Hematopoietic multipotent progenitor cell treated with erythropoietin and hydrocortisone succinate and interleukin-3 and kit ligand, for 4 days (in vitro differentiated cells): ENCODE measurements at places on chromosomes 12 and 14.

DNA sequence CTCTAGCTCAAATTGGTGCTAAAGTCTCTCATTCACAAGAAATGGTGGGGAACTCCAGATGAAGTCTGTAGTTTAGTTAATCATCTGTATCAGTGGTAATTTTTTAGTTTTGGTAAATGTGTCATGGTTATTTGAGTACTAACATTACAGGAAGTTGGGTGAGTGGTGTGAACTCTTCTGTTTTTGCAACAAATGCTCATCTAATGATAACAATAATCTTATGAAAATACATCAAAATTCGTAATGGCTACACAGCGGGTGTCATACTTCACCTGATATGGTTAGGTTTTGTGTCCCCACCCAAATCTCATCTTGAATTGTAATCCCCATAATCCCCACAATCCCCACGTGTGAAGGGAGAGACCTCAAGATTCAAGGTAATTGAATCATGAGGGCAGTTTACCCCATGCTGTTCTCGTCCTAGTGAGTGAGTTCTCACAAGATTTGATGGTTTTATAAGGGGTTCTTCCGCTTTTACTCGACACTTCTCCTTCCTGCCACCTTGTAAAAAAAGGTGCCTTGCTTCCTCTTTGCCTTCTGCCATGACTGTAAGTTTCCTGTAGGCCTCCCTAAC is 209.3 kb upstream of the FOXN3 start:
- peak; percentile 45 for DNase-seq

- DNase-seq: peak; percentile 59
Measured at GRCh38 chr12:122834921-122835749, at the start of gene HIP1R. Gene HIP1R (plus strand): TSS chr12:122835457. CDS start chr12:122835551, 94 bp downstream.

- peak; percentile 50 for DNase-seq
Measured at GRCh38 chr14:77970646-77971045, 170.7 kb downstream of the ADCK1 start.

DNA sequence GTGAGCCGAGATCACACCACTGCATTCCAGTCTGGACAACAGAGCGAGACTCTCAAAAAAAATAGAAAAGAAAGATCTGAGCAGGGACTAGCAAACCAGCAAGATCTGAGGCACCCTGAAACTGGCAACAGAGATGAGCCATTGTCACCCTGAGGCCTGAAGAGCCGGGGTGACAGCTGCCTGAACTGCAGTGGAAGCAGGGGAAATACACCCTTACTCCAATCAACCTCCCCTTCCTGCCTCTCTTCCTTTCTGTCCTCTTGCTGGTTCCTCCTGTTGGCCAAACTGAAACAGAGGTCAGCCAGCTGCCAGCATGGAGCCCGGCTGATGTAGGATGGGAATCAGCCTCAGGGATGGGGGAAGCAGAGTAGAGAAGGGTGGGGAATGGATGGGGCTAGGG is 192.0 kb downstream of the CHST11 start:
- no peak for DNase-seq

DNA sequence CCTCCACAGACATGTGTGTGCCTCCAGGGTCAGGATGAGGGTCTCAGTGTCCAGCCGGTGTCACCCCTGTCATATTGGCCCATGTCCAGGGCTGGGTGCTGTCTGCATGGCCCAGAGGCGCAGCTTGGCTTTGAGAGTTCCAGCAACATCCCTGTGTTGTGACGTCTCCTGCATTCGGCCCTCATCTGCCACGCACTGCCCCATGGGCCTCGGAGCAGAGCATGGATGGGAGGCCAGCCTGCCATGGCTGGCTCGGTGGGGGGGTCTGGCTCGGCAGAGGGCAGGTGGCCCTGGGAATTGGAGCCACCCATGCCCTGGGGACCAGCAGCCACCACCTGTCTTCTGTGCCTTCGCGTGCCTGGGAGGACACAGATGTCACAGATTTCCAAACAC is 10.8 kb upstream of the TEX22 start:
- no peak for DNase-seq

DNA sequence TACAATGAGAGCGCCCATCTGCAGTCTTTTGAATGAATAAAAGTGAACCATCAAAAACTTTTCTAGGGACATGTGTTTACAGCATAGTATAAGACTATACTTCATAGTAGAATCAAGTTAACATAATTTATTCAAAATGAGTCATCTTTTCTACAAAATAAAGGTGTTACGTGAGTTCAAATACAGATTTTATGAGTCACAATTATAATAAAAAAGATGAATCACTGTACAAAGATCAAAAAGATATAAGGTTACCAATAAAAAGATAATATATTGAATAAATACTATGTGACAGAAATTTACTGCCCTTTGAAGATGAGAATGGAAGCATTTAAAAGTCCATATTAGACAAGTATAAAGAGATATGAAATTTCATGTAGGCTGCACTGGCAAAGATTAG is 2.8 kb downstream of the MBIP start:
- no peak for DNase-seq

GRCh38 chr12:1907652-1908611 is 10.5 kb downstream of the CACNA2D4 start:
- DNase-seq: peak; percentile 85

DNA sequence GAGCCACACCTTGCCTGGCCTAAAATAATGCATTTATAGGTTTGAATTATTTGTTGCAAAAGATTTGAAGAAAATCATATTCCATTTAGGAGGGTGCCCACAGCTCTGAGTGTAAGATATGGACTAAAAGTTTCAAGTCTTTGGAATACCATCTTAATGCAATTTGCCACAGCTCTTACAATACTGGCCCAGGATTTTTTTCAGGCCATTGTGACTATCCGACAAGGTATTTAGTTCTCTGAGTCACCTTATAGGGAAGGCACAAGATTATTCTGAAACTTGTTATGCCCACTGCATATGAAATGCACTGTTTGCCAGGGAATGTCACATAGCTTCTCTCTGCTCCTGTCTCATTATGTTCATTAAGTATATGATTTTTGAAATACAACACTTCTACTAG is 29.6 kb upstream of the SLC6A13 start:
- no peak for DNase-seq

DNA sequence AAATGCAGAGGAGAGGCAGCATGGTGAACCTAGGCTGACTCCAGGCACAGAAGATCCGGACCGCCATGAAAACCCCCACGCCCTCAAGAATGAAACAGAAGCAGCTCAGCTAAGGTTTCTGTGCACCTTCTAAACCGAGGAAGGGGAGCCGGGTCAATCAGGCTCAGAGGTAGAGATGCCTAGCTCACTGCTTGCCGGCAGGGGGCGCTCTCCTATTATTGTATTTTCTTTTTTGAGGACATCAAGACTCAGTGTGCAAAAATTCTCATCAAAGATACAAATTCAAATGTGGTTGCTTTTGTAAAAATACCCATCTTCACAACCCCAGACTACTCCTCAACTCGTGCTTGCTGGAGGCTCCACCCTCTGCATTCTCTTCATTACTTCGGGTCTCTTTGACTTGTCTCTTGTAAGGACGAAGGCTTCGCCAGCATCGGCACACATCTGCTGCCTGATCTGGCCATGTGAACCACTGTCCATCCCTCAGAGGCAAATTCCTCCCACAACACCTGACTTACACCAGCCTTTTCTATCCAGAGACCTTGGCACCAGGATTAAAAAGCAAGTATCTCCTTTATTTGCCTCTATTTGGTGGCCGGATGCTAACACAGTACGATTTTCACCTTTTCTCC is 33.4 kb upstream of the RNASE3 start:
- DNase-seq: peak; percentile 89

GRCh38 chr14:54219261-54220070 is 177.3 kb upstream of the CDKN3 start:
- no peak for DNase-seq

- DNase-seq: no peak
Measured at GRCh38 chr12:70359458-70360197, 6.5 kb upstream of the KCNMB4 start.

- DNase-seq: no peak
Measured at GRCh38 chr12:94290353-94290752, 142.0 kb downstream of the PLXNC1 start.

- DNase-seq: no peak
Measured at GRCh38 chr14:104682107-104682593, 7.3 kb upstream of the INF2 start.

- DNase-seq: peak; percentile 94
Measured at GRCh38 chr12:68538726-68539614, 71.7 kb upstream of the RAP1B start.

GRCh38 chr12:69998922-69999321 is 173.9 kb downstream of the MYRFL start:
- DNase-seq: no peak

DNA sequence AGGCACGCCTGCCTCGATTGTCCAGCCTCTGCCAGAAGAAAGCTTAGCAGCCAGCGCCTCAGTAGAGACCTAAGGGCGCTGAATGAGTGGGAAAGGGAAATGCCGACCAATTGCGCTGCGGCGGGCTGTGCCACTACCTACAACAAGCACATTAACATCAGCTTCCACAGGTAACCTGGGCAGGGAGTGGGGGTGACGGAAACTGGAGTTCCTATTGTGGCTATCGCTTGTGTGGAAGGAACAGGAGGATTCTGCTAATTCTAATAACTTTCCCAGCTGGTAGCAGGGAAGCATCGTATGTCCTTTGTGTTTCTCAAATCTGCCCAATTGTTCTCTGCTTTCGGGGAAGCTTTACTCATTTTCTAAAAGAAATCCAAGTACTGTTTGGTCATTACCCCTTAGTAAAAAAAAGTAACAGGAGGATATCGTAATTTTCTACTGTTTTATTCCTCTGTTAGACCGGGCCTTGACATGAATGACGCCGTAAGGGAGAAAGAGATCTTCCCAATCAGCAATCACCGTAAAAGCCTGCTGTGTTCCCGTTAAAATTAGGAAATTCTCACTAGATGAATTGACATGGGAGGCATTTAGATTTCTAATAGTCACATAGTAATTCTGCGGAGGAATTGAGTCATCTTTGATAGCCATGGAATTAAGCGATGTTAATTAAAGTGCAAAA is 449 bp downstream of the THAP2 start:
- peak; percentile 28 for DNase-seq

DNA sequence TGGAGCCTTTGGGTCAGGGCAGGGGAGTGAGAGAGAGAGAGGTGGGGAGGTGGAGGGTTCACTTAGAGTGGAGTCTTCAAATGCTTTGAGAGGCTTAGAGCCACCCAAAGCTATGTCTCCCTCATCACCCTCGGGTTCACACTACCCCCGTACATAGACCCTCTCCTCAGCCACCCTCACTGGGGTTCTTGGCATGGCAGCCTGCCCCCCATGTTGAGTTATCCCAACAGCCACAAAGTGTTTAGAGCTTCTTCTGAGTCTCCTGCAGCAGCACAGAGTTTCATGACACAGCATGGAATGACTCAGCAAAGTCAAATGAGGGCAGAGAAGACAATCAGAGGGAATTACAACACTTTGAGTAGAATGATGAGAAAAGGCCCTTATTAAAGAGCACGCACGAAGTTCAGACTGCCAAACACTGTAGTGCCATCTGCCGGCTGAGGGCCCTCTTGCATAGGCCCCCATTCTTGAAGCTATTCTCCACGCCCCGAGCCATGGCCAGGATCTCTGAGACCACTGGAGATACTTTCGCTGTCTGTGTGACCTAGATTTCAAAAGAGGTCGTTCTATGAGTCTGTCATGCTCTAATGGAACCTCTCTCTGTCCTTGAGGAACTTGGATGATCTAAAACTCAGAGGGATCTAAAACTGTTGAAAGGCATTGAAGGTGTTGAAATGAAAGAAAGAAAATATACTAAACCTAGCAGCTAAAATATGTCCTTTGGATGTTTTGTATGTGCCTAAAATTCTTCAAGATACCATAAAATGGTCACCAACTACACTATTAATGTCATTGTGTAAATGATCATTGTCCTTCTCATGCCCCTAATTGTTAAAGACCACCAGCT is 221.9 kb downstream of the PELI2 start:
- peak; percentile 97 for DNase-seq

DNA sequence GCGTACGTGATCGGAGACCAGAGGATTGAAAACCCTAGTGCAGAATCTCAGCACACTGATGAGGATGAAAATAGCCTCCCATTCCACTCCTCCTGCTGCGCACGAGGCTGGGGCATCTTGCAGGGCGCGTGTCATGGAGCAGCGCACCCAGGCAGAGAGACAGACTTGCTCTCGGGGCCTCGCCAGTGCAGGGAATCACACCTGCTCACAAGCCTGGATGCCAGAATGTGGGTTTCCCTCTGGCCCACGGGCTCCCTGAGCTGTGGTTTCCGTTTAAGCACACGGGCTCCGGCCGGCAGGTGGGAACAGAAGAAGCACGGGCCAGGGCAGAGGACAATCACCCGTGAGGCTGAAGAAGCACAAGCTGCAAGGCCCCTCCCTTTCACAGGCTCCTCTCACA is 2.0 kb downstream of the FGF6 start:
- no peak for DNase-seq

DNA sequence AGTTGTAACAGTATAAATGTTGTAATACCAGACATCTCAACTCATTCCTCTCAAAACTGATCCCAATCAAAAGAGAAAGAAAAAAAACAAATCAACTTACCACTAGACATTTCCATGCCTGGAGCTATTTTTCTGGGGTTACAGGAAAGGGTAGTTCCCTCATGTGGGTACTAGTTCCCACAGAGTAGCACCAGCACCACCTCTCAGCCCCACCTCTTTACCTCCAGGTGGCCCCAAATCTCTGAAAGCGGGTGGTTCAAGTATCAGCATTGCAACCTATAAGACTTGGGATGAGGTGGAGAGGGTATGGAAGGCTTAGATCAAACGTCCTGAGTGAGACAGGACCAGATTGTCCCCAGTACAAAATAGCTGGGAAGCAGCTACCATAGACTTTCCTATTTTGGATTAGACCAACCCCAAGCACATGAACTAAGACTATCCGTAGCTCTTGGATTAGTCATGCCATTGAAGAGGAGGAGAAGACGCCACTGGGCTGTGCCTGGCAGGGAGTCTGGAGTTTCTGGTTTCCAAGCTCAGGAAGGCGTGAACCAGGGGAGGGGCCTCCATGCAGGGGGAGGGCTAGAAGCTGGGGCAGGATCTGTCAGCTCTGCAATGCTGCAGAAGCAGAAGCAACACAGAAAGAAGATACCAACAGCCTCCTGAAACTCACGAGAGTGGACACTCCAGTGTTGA is at the start of gene SLC39A2:
TSS of gene SLC39A2 (plus strand) at position 620 of the 693 bp plus-strand sequence. CDS start 154 bp downstream, outside the sequence.
- DNase-seq: no peak

- no peak for DNase-seq
Measured at GRCh38 chr14:88599326-88599725, 36.5 kb downstream of the ZC3H14 start.

DNA sequence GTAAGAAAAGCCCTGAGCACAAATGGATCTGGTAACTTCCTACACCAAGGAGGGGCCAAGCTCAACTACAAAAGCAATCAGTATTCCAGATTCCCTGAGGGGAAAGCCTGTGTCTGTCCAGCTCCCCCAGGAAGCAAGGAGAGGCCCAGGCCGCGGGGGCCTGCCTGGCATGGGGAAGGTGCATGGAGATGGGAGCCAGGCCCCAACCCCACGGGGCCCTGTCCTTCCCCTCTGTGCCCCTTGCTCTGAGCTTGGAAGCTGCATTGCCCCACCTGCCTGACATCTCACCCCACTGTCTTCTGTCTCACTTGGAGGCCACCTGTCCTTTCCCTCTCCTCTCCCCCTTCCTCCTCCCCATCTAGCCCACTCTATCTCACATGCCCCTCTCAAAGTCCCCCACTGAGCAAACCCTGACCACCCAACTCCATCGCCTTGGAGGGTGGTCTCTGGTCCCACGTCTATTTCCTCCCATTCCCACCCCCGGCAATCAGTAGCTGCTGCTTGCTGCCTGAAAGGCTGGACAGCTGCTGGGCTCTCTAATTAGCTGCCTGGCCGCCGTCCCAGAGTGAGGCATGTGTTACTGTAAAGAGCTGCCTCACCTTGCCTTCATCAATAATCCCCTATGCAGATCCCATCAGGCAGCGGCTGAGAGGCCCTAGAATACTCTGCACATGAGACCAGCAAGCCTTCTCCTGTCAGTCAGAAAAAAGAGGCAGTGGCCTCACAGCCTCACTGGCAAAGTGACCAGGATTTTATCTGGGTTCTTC is 3.4 kb upstream of the TMEM229B start:
- no peak for DNase-seq

GRCh38 chr14:34436960-34437728 is 24.9 kb downstream of the SPTSSA start:
- no peak for DNase-seq
